ENCODE measurements at places on chromosomes 4 and X.

DNA sequence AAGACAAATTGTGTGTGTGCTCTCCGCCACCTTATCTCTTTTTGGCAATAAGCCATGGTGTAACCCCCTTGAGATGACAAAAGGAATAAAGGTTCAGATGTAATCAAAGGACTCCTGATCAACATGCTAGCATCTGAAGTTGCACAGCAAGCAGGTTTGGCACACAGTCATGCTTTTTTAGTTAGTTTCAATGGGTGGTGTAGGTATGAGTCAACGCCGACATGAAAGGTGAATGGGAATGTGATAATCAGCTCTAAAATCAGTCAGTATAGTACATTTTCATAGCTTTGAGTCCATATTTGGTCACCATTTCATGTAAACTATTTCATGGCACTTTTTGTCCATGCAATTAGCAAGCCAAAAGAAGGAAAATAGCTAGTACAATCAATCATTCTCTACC lies 50.4 kb upstream of the ETNPPL start:
- no peak for DNase-seq

DNA sequence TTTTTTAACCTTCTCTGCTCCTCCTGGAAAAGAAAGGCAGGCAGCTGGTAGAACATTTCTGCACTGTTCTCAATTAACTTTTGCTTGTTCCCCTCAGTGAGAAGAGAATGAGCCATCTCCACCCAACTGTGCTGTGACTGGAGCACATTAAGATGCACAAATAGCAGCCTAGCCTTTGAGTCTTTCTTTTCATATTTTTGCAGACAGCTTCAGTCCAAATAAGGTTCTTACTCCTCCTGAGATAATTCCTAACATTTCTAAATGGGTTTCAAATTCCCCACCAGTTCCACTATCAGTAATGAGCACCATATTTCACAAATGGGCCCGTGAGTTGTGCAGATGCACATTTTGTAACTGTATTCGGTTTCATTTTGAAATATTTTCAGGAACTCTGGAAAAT lies 118.6 kb downstream of the SPCS3 start:
- no peak for DNase-seq

- no peak for DNase-seq
Measured at GRCh38 chrX:41421071-41421729, 25.9 kb upstream of the NYX start.

- DNase-seq, result no peak
Measured at GRCh38 chr4:147430111-147430510, 50.8 kb upstream of the EDNRA start.

GRCh38 chr4:39994406-39994805 lies 16.7 kb upstream of the PDS5A start:
- no peak for DNase-seq

- no peak for DNase-seq
Measured at GRCh38 chr4:84176016-84176415, 323.1 kb downstream of the NKX6-1 start.

GRCh38 chrX:155434906-155435743 lies 23.3 kb downstream of the F8A3 start:
- DNase-seq, result no peak

DNA sequence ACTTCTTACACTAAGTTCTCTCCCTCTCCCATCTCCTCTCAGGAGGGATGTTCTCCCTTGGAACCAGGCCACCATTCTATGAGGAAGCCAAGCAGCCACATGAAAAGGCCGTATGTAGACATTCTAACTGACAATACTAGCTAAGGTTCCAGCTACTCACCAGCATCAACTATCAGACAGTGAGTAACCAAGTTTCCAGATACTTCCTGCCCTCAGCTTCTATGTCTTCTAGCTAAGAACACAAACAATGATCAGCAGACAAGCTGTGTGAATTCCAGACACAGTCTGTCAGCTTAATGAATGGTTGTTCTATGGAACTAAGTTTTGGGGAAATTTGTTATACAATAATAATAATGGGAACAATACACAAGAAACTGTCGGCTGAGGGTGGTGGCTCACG lies 50.8 kb downstream of the SMIM14 start:
- DNase-seq, result no peak

DNA sequence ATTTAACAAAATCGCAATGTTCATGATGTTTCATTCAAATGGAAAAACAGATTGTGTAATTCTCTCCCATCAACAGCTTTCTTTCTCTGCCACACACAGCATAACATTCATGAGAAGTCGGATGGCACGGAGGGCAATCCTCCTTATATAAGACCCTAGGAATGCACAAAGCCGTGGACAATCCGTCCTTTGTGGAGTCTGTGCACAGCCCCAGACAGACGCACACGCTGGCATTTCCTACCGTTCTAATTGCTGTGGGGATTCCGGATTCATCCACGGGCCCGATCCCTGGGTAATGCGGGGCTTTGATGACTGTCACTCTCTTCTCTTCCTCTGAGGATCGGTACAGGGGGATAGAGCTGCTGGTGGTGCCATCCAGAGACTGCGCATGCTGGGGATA lies 121.9 kb upstream of the PDLIM3 start:
- DNase-seq, result no peak

- no peak for DNase-seq
Measured at GRCh38 chr4:5381961-5382441, 326.4 kb downstream of the EVC2 start.

DNA sequence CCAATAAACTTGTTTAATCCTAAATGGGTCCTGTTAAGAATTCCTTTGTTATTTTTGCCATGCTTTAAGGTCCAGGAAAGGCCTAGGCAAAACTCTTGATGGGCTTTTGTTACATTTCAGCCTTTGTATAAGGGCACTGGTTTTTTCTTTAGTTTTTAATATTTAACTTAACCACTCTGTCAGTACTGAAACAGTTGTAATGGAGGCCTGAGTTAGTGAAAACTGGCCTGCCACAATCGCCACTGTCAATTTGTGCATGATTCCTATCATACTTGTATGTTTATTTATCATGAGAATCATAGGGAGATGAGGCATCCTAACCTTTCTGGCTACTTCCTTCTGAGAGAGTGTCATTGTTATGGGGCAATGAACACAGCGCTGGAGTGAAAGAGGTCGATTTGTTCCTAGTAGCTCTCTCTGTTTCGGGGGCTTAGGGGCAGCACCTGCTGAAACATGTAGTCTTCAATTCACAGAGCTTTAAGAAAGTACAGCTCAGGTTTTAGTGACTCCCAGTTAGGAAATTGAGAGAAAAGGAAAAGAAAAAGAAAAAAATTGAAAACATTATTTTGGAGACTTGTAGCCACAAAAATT lies 393.8 kb upstream of the FSTL5 start:
- DNase-seq, result no peak

DNA sequence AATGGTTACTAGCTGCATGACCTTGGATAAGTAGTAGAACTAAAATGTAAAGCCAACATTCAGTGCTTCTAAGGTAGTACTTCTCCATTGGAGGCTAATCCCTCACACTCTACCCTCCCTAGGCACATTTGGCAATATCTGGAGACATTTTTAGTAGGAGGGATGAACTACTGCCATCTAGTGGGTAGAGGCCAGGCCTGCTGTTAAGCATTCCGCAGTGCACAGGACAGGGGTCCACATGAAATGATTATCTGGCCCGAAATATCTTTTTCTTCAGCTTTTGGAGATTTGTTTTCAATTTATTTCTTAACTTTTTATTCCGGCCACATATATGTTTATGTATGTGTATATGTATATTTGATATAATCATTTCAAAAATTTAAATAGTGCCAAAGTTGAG lies 36.0 kb upstream of the SPANXC start:
- DNase-seq, result no peak

- no peak for DNase-seq
Measured at GRCh38 chr4:4248885-4249203, 821 bp upstream of the TMEM128 start.

GRCh38 chr4:38223306-38223705 lies 263.1 kb downstream of the PTTG2 start:
- no peak for DNase-seq

GRCh38 chrX:111005166-111005565 lies 90.8 kb upstream of the PAK3 start:
- no peak for DNase-seq

GRCh38 chrX:97224148-97224547 lies 340.4 kb downstream of the RPA4 start:
- DNase-seq, result no peak

All from stimulated activated CD4-positive, alpha-beta T cell treated with anti-CD3 and anti-CD28 coated beads, Interleukin-12 subunit alpha, Interleukin-12 subunit beta, amount 100 ng/mL, for 4 hours (primary cell).